ENCODE measurements at places on chromosomes 1 and 21.

DNA sequence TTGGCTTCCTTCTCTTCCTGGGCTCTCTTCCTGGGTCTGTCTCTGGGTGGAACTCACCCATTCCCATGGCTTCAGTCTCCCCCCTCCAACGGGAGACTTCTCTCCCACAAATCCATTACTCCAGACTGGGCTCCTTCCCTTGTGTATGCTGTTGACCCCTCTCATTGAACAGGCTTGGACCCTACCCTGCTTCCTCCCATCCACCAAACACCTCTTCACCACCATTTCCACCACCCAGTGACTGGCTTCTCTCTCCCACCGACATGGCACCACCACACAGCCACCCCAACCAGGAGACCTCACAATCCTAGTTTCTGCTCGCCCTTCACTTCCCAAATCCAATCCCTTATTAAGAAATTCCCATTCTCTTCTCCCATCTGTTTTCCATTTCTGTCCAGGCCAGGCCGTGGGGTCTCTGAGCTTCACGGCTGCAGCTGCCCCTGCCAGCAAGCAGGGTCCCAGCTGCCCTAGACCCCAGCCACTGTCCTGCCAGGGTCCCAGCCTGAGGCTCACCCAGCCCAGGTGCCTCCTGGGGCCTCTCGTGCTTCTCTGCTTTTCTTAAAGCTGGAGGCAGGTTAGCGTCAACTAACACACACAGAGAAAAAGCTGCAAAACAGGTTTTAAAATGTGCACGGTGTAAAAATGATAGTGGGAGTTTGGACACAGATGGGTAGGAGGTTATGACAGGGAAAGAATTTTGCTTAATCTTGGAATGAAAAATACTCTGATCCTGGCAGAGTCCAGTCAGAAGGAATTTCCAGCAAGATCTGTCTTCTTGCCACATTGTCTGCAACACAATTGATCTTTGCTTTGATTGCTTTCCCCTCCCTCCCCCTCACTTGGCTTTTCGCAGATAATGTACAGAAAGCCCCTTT, 383.8 kb upstream of the VAMP3 start:
- no peak for DNase-seq

DNA sequence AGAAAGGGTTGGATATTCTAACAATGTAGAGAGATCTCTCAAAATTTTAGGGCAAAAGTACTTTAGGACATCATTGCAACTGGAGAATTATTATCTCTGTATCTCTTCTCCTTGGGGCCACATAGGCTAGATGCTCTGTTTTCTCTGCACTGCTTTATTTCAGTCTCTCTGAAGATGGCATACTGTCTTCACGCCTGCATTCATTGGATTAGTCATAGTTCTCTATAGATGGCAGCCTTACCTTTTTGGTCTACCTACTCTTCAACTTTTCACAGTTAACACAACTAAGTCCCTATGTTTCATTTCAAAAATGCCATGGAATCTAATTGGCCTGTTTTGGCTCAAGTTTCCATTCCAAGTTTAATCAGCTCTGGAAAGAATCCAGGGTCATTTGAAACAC, 1623.3 kb upstream of the B3GALT2 start:
- no peak for DNase-seq

DNA sequence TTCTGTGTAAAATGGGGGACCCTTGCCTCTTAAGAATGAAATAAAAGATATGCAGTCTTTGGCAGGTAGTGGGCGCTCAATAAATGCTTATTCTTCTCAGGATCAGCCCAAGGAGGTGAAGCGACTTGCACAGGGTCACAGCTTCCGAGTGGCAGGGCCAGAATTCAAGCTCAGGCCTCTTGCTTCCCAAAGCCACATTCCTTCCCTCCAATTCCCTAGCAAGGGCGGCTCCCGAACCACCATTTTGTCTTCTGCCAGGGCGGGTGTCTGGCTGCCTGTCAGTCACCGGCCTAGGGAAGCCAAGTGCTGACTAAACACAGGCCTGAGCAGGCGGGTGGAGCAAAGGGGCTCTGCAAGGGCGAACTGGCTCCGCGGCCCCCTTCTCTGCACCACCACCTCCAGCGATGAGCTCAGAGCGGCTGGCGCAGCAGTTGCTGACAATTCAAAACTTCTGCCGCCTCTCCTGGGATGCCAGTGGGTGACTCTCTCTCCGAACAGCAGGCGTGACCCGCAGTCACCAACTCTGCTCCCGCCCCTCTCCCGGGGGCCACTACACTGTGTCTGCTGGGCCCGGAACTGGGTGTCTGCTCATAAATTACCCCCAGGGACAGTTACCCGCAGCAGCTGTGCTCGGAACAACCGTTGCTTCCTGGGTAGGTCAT, 10.8 kb downstream of the GPR3 start:
- DNase-seq: no peak

GRCh38 chr1:34108269-34108668, 56.8 kb downstream of the CSMD2 start:
- DNase-seq: no peak

DNA sequence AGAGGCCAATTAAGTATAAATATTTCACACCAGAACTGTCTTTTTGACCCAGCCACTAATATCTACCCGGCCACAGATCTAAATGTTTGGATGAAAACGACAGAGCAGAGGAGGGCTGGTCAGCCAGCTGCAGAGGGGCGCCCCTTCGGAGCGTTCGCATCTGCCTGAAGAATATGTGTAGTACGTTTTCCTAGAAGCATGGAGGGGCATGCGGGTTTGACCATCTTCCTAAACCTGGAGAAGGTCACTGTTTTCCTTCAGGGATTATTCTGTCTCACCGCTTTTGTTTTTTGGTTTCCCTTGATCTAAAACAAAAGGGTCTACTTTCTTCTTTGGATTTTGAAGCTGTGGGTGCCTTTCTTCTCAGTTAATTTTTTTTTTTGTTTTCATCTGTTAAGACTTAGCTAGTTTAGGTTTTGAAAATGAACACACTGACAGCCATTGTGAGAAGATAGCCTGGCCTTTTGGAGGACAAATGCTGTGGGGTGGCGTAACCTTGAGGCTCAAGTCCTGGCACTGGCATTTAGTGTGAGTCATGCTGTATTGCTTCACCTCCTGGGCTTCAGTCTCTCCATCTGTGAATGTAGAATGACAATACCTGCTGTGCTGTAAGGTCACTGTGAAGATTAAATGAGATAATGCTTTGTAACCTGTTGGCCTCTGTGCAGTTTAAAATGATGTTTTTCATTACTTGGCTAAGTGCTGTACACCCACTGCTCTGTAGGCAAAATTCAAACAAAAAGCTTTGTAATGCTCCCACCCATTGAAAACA, 74.1 kb upstream of the IRF2BP2 start:
- DNase-seq: no peak

- no peak for DNase-seq
These were observed 361.2 kb downstream of the PRDM2 start for GRCh38 chr1:14061204-14061603.

DNA sequence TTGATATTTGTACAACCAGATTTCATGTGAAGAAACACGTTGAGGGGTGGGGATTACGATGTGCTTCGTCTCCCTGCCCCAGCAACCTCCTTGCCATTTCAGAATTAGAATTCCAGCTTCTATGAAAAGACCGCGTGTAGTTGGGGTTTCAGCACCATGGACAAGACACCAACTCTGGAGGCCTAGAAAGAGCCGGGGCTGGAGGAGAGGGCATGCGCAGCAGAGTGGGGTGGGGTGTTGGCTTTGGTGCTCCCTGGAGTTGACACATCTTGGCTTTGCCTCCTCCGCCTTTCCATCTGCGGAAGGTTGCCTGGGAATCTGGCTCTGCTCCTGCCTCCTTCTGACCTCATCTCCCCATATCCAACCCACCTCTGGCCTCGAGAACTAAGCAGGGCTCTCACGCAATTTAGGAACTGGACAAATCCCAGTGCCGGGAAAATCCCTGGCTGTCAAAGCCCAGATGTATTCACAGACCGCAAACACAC, 11.8 kb downstream of the HTR6 start:
- no peak for DNase-seq

- no peak for DNase-seq
These were observed 26.0 kb downstream of the SLC16A1 start for GRCh38 chr1:112929979-112930378.

Measured in stimulated activated CD8-positive, alpha-beta memory T cell treated with anti-CD3 and anti-CD28 coated beads, Interleukin-4, amount 100 ng/mL, for 24 hours (primary cell).